ENCODE measurements at places on chromosomes 12 and 14.

DNA sequence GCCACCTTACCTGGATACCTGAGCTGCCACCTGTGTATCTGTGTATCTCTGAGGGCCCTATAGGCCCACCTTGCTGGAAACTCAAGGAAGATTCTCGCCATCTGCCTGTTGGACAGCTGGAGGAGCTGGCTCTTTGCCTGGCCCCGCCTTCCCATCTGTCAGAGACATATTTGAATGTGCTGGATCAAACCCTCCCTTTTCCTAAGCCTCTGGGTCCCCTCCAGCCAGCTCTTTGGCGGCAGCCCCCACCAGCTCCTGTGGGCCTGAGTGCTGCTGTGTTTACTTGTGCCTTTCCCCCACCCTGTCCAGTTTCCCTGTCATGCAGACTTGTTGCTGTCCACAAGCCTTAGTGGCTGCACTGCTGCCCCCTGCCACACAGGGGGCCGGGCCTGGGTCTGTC is 55.9 kb upstream of the SRSF5 start:
- DNase-seq: no peak

DNA sequence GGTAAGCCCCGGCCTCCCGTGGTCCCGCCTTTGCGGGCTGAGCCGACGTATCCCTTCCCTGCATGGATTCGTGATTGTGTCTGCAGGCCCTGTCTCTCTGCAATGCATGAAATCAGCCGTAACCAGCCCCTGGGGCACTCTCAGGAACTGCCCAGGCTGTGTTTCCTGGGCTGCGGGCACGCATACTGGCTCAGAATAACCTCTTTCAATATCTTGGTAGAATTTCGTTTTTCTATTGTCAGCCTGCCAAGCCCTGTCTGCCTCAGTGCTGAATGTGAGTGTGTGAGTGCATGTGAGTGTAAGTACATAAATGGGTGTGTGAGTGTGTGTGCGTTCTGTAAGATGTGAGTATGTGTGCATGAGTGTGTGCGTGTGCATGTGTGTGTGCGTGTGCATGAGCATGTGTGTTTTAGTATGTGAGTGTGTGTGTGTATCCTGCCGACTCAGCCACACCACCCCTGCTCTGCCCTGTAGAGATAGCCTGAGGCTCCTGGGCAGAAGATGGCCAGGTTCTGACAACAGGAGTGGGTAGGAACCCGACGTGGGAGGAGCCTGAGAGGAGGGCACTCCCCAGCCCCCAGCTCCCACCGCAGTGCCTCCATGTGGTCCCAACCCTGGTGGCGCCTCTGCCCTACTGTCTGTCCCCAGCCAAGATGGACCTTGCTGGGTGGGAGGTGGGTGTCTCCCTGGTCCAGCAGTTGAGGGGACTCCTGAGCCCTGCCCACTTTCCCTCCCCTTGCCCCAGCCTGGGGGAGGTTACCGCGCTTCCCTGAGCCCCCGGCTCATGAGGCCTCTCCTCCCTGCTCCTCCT is 268.8 kb downstream of the ADGRD1 start:
- DNase-seq: no peak

- no peak for DNase-seq
Measured at GRCh38 chr12:109670731-109671130, 42.9 kb upstream of the FAM222A start.

GRCh38 chr12:93847517-93848474 is 170.6 kb downstream of the CRADD start:
- no peak for DNase-seq

DNA sequence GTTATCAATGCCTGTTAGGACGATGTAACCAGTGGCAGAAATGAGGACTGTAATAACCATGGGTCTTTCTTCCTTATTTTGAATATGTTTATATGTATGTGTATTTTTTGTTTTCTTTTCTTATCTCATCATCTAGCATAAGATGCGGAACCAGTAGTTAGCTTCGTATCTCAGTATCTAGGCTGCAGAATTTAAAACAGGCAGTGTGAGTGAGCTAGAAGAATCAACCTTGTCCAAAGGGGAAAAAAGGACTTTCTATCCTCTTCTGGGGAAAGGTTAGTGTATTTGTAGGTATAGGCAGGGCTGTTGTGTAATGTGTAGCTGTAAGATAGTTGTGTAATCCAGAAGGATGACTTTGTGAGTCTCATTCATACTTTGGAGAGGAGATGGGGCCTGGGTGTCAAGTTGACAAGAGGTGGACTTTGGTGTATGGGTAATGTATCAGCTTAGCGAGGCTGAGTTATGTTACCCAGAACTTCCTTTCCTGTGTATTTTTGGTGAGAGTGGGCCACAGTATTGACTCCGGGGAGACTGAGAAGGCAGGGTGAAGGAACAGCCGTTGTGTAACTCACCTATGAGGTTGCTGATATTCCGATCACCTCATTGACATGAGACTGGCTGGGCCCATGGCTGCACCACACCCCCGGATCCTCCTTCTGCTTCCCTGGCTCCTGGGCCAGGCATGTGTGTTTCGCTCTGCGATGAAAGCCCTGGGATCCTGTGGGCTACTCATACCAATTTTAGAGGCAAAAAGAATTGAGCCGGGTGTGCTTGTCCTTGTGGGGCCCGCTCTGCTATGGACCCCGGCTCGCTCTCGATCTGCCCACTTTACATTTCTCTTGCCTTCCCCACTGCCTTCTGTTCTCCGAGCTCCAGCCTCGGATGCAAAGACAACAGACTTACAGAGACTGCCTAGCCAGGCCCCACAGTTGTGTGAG is 24.3 kb downstream of the DLK1 start:
- no peak for DNase-seq

GRCh38 chr14:94014382-94014781 is 11.8 kb upstream of the OTUB2 start:
- no peak for DNase-seq

DNA sequence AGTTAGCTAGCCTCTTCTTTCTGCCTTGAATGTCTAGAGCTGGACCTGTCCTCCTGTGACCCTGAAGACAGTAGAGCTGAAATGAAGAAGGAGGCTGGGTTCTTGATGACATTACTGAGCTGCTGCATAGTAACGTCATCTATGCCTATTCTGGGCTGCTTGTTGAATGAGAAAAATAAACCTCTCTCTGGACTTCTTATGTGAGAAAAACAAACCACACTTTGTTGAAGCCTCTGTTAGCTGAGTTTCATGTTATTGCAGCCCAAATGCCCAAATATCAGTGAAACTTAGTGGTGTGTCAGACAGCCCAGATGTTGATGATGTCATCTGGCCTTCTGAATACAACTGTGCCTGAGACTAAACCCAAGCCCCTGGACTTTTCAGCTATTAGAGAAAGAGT is 67.0 kb upstream of the MAX start:
- no peak for DNase-seq

GRCh38 chr12:15547063-15547462 is 224.8 kb downstream of the PTPRO start:
- DNase-seq: no peak

DNA sequence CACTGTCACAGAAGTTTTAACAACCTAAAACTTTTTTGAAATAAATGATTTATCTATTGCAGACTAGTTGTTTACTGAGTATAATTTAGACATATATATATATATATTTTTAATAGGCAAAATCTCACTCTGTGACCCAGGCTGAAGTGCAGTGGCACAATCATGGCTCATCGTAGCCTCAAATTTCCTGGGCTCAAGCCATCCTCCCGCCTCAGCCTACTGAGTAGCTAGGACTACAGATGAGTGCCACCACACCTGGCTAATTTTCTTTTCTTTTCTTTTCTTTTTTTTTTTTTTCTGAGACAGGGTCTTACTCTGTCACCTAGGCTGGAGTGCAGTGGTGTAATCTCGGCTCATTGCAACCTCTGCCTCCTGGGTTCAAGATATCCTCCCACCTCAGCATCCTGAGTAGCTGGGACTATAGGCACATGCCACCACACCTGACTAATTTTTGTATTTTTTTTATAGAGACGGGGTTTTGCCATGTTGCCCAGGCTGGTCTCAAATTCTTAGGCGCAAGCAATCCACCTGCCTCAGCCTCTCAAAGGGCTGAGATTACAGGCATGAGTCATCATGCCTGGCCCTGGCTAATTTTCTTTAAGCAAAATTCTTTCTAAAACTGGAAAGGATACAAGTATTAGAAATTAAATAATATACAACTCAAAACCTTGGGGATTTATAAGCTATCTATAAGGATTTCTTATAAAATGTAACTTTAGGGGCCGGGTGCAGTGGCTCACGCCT is 23.1 kb downstream of the EEA1 start:
- DNase-seq: no peak

- DNase-seq: no peak
Measured at GRCh38 chr12:114998750-114999128, 314.8 kb upstream of the TBX3 start.

GRCh38 chr14:91405241-91405721 is 12.3 kb downstream of the CCDC88C start:
- DNase-seq: no peak

GRCh38 chr14:94888121-94888520 is 118.2 kb upstream of the GSC start:
- no peak for DNase-seq

DNA sequence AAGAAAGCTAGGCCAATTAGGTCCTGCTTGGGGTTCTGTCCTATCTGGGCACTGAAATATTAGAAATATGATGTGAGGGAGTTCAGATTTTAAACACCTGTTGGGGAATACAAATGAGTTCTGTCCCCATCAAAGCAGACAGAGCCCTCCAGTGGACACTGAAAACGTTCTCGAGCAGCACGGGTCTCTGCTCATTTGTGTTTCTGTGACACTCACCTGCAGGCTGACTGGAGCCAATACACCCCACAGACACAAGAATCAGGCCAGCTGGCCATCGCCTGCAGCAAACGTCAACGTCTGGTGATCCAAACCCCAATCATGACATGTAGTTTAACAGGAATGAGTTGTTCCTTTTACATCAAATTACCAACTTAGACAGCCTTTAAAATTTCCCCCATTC is 493.4 kb upstream of the TMEM132C start:
- DNase-seq: no peak

GRCh38 chr12:130714091-130714590 is 2.0 kb downstream of the RIMBP2 start:
- DNase-seq: no peak

DNA sequence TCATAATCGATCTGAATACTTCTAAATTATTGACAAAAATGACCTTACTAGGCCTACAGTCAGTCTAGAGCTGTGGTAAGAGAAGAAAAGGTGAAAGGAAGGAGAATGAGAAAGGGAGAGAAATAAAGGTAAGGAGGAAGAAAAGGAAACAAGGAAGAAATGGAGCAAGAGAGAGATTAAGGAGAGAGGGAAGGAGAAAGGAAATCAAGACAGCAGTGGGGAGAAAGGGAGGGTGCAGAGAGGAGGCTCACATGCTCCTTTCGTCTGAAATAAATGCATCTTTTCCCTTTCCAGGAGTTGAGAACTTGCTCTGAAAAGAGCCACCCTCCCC is 3.7 kb downstream of the RNASE9 start:
- DNase-seq: no peak

DNA sequence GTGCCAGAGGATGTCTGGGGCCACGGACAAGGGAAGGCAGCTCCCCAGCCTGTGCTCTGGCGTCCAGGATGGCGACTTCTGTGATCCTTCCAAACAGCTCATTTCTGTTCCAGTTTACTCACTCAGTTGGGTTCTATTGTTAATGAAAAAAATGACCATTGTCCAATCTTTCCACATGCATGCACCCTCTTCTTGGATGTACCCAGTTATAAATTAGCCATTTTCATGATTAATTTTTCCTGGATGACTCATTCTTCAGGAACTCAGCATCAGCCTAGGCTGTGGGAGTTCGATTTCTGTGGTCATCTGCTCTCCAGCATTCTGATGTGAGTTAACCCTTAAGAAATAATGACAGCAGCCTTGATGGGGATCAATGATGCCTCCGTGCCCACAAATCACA is 926.8 kb downstream of the BCL11B start:
- no peak for DNase-seq

DNA sequence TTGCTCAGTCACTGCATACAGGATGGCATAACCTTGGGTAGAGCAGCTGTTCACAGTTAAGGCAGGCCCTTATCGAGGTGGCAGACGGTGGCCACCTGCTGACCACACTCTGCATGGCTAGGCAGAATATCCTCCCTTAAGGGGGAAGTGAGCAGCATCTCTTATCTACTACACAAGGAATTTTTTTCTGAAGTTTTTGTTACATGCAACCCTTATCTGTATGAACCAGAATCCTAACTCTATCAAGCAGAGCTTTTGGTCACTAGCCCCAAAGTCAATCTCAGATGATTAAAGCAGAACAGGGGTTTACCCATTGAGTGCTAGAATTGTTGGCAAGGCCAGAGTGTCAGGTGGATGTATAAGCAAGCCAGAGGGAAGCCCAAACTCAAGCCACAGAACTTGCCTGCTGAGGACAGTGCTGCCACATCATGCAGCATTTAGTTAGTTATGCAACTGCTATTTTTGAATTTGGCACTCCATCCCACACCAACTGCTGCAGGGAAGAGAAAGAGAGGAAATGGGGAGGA is 192.8 kb downstream of the TBX5 start:
- DNase-seq: no peak

DNA sequence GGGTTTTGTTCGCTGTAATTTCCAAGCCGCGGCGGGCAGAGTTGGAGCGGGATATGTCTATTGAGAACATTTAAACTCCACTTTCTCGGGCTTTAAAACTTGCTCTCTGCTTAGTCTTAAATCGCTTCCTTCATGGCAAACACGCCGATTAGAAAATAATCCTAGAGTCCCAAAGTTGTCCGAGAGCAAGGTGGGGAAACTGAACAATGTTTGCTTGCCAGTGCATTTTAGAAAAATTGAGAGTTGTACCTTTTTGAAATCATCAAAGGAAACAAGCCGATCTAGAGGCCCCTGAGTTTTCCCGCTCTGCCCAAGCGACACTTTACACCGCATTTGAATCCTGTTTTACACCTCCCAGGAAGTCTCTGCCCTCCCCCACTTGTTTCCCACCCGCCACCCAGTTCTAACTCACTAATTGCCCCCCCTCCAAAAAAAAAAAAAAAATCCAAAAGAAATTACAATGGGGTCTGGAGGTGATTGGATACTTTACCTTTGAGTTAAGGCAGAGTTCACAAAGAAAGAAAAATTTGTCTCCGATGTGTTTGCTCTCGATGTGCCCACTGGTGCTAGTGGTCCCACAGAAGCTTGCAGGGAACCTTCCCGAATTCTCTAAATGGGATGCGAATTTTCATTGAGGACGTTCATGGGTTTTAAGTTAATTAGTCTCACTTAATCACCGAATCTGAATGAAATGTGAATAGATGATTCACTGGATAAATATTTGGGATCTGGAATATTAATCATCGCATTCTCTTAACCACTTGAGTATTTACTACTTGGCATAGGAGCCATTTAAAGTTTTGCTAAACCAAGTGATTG is 2.3 kb downstream of the HMGA2 start:
- no peak for DNase-seq

DNA sequence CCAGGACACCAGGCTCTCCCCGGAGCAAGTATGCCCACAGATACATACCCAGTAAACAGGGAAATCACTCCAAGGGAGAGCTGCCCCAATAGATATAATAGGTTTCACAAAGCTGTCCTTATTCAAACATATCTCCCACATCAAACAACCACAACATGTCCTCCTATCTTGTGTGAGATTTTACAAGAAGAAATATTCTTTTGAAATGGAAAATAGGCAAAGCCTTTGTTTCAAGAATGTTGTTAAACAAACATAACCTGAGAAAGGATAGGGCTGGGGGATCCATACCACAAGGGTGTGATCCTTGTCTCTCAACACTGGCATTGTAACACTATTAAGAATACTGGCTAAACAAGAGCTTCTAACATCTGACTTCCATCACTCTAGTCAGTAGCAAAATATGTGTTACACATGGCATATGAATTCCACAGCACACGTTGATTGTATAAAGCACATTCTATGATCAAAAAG is 32.9 kb downstream of the LGR5 start:
- DNase-seq: no peak

Measured in activated CD4-positive, alpha-beta T cell treated with anti-CD3 and anti-CD28 coated beads, Interleukin-2, amount 50 U/mL, for 24 hours (primary cell).